ENCODE measurements at places on chromosomes 4 and X. TPM values are rescaled to one million over a fixed set of nuclear protein-coding genes. Genes with fewer than 3 reads are reported as not detected.
A peak's percentile ranks its signal among the peaks of the same experiment; 100 is the strongest.

DNA sequence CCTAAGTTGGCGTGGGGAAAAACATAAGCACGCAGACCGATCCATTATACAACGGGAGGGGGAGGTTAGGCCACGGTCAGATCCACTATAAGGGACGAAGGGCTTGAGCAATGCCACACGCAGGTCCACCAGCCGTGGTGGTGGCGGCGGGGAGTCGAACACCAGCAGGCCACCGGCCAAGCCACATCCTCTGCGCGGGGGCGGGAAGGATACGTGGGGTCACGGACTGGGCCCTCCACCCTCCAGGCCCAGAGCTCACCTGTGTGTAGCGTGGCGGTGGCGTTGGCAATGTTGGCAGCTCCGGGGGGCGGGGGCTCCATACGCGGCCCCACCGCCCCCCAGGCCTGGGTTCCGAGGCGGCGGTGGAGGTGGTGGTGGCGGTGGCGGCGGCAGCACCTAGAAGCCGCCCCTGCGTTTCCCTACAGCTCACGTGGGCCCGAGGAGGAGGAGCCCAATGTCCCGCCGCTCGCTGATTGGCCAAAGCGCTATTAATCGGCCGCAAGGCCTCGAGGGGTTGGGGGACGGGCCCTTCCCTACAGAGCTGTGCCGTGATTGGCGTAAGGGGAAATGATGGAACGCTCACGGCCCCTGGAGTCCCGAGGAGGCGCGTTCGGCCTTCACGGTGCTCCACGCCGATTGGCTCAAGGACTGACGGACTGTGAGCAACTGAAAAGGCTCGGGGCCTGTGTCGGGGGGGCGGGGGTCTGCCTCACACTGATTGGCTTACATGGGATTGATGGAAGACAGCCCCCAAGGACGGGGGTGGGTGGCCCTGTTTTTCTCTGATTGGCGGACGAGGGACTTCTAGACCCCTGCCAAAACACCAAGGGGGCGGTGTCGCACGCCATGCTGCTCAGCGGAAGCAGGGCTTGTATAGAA, at the start of gene ELK1:
ELK1 (minus strand) TSS at position 400 of the 879 bp plus-strand sequence. CDS start 9,122 bp downstream, outside the sequence.
- peak; percentile 94 for DNase-seq

DNA sequence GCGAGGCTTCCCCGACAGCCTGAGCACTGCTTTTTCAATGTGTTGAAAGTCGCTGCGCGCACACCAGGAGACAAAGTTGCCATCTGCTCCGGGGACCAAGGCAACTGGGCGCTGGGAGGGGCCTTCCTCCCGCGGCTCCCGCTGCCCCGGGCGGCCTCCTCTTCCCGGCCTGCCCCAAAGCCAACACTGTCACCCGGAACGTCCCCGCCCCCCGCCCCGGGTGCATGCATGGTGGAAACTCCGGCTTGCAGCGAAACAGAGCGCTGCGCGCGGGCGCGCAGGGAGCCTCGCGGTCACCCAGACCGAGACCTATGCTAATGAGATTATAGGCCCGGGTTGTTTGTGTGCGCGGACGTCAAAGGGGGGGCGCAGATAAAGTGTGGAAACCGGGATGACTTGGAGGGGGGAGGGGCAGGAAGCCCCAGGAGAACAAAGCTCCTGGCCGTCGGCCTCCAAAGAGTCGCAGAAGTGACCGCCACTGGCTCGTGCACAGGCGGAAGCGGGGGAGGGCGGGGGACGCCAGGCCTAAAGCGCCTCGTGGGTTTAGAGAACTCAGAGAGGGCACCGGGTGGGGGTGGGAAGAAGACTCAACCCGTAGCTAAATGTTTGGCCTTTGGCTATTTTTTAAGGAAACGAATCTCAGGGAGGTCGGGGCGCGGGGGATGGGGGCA, 88.8 kb downstream of the BCOR start:
- peak; percentile 64 for DNase-seq

- DNase-seq: no peak
Measured at GRCh38 chr4:112327965-112328733, 31.0 kb downstream of the ALPK1 start.

GUCY1B1 gene
- total RNA-seq: 12.6 TPM
